ENCODE measurements at places on chromosomes 5 and 9.

DNA sequence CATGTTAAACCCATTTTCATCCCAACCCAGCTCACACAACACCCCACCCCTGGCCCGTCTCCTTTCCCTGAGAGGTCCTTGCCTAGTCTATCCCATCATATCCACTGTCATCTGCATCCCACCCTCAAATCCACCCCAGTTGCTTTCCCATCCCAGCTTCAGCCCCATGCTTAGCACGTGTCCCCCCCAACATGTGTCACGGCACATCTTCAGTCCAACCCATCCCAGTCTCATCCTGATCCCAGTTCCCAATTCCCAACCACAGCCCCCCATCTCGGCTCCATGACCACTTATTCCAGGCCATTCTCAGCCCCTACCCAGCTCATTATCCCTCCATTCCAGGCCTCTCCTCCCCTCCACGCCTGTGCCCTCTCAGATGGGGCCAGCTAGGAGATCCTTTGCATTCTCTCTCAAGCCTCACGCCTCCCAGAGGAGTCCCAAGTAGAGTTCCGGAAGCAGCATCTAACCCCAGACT is 605 bp upstream of the DBN1 start:
- no peak for DNase-seq

DNA sequence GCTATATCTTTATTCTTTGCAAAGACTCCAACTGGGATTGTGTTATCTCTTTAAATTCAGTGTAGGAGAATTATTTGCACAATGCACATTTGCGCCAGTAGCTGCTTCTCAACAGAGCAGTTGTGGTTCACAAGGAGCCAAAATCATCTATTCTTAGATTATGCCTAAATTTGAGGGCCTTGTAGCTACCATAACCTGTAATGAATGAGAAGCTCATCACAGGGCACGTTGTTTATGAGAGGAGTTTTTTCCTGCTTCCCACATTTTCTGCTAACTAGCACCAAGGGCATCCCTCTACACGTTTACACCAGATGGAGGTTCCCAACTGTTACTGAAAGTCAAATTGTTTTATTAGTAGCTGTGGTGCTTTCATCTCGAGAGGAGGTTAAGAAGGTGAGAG is 322.4 kb downstream of the TMEM161B start:
- DNase-seq = no peak

GRCh38 chr9:34611251-34611810 is 566 bp downstream of the RPP25L start:
- DNase-seq = no peak

GRCh38 chr5:96279801-96280542 is 153.1 kb downstream of the PCSK1 start:
- no peak for DNase-seq

- no peak for DNase-seq
These were observed 17.8 kb upstream of the S1PR3 start for GRCh38 chr9:88973281-88974045.
